T-helper 9 cell (primary cell): ENCODE measurements at places on chromosomes 5 and 9.

GRCh38 chr5:25393957-25394356 is 749.2 kb upstream of the CDH10 start:
- DNase-seq = no peak

GRCh38 chr5:39606591-39606990 is 181.8 kb upstream of the DAB2 start:
- DNase-seq = no peak

GRCh38 chr9:134356496-134357470 is 30.5 kb downstream of the RXRA start:
- DNase-seq = no peak

- no peak for DNase-seq
Observed at GRCh38 chr9:125544988-125545651, 161.9 kb downstream of the MAPKAP1 start.

- no peak for DNase-seq
Observed at GRCh38 chr9:83219154-83219923, 156.4 kb upstream of the RASEF start.

- no peak for DNase-seq
Observed at GRCh38 chr5:76607353-76607871, 15.8 kb downstream of the F2RL2 start.

DNA sequence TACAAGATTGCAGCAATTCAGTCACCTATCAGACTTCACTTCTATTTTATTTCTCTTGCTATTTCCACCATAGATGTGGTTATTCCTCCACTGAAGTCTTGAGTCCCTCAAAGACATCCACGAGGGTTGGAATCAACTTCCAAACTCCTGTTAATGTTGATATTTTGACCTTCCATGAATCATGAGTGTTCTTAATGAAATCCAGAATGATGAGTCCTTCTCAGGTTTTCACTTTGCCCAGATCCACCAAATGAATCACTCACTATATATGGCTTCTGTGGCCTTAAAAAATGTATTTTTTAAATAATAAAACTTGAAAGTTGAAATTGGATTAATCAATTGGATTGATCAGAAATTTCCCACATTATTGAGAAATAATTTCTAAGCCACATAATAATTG is 1821.0 kb downstream of the EFNA5 start:
- no peak for DNase-seq

- no peak for DNase-seq
Observed at GRCh38 chr5:53257806-53258373, 148.3 kb upstream of the MOCS2 start.

- no peak for DNase-seq
Observed at GRCh38 chr5:69368458-69369339, 621 bp downstream of the AK6 start.

DNA sequence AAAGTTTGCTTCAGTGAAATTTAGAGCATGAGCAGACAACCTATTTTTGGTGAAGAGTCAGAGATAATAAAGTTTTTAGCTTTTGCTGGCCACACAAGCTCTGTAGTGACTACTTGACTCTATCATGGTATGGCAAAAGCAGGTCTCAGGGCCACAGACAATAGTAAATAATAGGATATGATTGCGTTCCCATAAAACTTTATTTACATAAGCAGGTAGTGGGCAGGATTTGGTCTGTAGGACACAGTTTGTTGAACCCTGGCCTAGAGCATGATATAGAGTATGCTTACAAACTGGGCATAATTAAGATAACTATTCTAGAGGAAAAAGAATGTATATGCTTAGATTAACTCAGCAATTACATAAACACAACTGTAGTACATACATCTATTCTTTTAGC is 30.1 kb downstream of the ITGA1 start:
- no peak for DNase-seq

DNA sequence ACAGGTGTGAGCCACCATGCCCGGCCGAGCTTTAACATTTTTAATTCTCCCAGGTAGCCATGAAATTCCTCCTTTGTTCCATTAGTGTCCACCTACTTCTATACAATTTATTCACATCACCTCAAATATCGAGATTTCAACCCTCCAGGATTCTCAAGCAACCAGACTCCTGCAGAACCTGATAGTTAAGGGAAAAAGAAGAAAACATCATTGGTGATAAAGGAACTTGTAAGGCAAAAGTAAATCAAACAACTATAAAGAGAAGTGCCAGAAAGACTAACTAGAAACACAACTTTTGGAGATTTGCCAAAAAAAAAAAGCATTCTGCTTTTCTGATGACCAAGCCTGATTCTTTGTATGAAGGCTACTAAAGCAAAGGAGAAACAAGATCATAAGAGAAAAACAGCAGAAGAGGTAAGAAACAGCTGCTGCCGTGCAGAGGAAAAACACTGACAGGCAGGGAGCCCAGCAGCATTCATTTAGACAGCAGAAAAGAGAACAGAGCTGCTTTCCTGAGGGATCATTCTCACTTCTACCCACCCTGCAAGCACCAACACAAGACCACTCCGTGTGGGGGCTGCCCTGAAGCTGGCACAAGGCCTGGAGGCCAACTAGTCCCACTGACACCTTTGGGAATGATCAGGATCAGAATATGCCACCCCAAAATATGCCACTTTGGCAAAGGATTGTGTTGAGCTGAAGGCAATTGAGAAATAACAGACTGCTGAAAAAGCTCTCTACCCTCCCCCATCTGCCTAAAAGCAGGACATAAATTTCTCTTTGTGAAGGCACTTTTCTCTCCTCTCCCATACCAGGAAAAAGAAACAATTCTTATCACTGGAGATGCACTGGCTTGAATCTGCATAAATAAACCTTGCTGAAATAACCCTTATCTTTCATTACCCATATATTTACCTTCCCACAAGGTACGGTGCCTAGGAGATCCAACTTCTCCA is 75.1 kb downstream of the ALDH7A1 start:
- no peak for DNase-seq

- DNase-seq = no peak
Observed at GRCh38 chr5:32960340-32961058, 249.4 kb downstream of the NPR3 start.

GRCh38 chr5:143767162-143767561 is 44.8 kb upstream of the HMHB1 start:
- DNase-seq = no peak

GRCh38 chr5:39376293-39376714 is 12.0 kb upstream of the C9 start:
- DNase-seq = no peak

GRCh38 chr5:50580506-50580905 is 85.9 kb upstream of the PARP8 start:
- DNase-seq = no peak

DNA sequence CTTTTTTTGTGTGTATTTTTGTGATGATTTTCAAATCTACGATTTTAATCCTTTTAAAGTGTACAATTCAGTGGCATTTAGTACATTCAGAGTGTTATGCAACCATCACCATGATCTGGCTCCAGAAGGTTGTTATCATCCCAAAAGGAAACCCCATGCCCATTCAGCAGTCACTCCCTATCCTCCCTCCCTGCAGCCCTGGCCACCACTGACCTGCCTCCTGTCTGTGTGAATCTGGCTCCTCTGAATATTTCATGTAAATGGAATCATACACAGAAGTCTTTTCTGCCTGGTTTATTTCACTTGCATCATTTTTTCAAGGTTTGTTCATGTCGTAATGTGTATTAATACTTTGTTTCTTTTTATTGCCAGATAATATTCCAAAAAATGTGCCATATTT is 32.5 kb downstream of the HABP4 start:
- no peak for DNase-seq

- no peak for DNase-seq
Observed at GRCh38 chr5:94847019-94847418, 228.6 kb downstream of the SLF1 start.

DNA sequence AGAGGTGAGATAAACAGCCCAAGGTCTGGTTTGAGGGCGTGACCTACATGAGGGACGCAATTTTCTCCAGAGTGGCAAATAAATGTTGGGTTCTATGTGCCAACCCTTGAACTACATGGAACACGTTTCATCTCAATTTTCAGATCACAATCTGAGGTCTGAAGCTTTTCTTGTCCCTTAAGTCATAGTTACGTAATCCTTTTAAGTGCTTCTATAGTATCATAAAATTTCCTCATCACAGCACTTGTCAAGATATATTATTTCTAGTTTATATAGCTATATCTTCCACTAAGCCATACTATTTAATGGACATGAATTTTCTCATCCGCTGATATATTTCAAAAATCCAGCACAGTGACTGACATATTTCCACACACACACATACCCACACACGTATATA is 53.1 kb upstream of the GRIN3A start:
- no peak for DNase-seq

DNA sequence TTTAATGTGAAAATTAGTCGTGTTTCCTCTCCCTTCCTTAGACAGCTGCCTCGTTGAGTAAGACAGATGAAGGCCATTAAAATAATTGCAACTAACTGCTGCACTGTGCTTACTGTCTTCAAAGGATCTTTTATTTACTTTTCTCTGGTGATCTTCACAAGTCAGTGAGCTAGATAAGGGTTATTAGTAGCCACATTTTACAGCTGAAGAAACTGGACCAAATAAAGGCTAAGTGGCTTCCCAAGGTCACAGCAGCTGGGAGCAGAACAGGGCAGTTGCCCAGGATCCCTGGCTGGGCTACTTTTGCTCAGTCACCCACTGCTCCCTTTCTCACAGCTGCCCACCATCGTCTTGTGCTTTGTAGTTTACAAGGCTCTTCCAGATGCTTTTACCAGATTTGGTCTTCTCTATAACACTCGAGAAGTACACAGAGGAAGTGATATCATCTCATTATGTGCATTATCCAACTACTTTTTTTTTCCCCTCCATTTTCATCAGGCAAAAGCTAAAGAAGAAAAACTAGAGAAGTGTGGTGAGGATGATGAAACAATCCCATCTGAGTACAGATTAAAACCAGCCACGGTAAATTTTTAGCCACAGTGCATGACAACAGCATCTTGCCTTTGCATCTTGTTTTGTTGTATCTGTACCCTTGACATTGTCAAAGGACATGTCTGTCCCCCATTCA is 61.8 kb downstream of the ERAP1 start:
- DNase-seq = no peak

DNA sequence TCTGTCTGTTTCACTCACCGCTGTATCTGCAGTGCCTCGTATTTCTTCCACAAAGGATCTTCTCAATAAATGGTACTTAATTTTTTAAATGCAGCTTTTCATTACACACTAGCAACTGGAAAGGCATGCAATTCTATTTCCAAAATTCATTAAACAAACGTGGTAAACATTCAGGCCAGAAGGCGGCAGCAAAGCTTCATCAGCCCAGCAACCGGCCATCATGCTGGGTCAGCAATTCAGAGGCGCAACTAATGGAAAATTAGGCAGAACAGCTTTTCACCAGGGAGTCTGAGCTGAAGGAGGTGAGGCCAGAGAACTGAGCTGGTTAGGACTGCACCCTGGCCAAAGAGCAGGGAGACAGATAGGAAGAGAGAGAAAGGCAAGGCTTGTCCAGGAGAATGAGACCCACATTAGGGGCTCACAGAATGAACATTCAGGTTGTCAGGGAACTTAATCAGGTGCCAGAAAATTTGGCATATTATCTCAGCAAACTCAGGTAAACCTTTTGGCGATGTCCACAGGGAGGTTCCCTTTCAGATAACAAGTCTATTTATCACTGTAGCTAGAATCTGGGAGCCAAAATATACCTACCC is 17.7 kb upstream of the RNF180 start:
- no peak for DNase-seq

GRCh38 chr5:169300468-169301385 is at the start of gene SLIT3:
TSS of gene SLIT3 (minus strand) at chr5:169301139. CDS start at chr5:169300709, 430 bp downstream.
- DNase-seq = no peak

DNA sequence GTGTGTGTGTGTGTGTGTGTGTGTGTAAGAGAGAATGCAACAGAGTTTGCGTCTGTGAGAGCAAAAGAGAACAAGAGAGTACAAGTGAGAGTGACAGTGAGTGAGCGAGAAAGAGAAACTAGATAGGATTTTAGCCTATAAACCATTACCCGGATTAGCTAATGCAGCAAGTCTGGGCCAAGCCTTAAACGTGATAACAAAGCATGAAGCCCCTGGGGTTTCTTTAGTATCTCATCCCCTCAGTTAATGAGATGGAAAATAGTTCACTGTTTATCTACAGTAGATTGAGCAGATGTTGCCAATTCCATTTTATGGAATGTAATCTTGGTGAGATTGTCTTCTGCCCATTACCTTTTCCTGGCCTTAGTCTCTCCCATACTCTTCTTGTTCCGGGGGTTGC is 114.5 kb downstream of the MAT2B start:
- no peak for DNase-seq

GRCh38 chr5:140966293-140967225 is at the start of gene PCDHAC2:
TSS of gene PCDHAC2 (plus strand) at chr5:140966476. CDS start at chr5:140966767, 291 bp downstream.
- no peak for DNase-seq

- no peak for DNase-seq
Observed at GRCh38 chr5:109005297-109006009, 257.8 kb downstream of the FER start.

DNA sequence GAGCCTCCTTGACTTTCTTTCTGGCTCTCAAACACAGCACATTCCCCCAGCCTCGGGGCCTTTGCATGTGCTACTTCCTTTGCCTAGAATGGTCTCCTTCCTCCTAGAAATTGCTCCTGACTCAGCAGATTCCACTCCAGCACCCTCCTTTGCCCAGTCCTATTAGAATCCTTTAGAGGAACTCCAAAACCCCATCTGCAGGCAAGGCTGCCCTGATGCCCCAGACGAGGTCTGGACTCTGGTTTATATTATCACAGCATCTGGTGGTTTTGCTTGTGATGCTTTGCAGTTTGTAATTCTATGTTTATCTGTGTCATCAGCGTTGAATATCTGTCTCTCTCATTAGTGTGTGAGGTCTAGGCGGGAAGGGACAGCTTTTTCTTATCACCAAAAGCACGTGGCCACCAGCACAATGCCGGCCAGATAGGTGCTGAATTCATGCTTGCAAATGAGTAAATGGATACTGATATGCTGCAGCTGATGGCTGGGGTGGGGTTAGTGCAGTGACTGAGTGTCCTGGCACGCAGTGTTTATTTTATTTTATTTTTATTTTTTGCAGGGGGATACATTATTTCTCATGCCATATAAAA is 30.0 kb upstream of the ANKH start:
- DNase-seq = no peak

- DNase-seq = no peak
Observed at GRCh38 chr9:106657926-106658325, 205.0 kb upstream of the ZNF462 start.

DNA sequence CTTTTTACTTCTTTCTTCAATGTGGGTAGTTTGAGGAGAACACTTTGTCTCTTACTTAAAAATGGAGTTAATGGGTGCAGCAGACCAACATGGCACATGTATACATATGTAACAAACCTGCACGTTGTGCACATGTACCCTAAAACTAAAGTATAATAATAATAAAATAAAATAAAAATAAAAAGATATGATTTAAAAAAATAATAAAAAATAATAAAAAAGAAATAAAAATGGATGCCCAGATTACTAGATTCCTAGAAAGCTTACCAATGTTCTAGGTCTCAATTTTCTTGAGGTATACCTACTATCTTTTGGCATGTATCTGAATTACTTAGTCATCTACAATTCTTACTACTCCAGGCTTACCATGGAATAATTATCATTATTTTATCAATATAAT is 2001.6 kb upstream of the CDH9 start:
- no peak for DNase-seq

DNA sequence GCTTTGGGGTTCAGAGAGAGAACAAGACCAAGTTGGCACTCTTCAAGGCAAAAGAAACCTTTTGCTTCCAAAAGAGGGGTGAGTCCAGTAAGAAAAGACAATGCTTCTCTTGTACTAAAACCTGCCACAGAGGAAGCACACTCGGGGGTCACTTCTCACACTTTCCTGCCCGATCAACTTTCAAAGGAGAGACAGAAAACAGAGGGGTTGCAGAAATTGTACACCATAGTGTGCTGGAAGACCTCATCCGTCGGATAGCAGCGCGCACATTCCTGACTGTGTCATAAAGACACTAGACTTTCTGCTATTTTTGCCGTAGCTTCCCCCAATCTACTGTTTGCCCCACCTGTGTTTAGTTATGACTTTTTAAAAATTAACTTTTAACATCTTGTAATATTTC is 66.9 kb downstream of the OR2K2 start:
- DNase-seq = no peak
